ENCODE measurements at places on chromosomes 3 and 15.

DNA sequence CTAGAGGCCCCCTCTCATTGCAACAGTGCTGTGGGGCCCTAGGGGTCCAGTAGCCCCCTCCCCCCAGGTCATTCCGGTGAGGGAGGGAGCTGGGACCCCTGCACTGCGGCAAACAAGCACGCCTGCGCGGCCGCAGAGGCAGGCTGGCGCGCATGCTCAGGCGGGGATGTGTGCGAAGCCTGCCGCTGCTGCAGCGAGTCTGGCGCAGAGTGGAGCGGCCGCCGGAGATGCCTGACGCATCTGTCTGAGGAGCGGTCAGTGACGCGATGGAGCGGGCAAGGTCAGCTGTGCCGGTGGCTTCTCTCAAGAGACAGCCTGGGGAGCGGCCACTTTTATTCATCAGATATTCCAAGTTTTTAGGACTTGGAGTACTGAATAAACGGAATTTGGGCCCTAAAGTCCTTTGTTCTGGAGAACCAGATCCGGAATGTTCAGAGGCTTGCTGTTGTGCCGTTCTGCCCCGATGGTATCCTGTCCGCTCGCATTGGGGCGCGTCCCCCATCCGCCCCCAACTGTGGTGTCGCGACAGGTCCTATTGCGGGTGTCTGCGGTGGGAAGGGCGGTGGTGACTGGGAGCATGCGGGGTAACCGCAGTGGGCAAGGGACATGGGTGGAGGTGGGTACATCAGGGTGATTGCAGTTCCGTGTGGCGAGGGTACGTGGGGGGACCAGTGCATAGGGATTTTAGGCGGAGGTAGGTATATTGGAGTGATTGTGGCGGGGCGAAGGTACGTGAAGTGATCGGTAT is at the start of the genes SNRPN and SNURF:
SNRPN (plus strand) TSS at position 205 of the 748 bp plus-strand sequence. CDS start 19,467 bp downstream, outside the sequence.
SNURF (plus strand) TSS at position 205 of the 748 bp plus-strand sequence; CDS start at position 267, 62 bp downstream.
- no peaks in the 10 kb centered on the region for H3K27me3 ChIP-seq
- DNase-seq, result peak; percentile 53
- H3K36me3 ChIP-seq, result peaks cover 2% of the 10 kb centered on the region
- H3K4me1 ChIP-seq, result peaks cover 24% of the 10 kb centered on the region
- H3K27ac ChIP-seq, result peak within 1 kb of the TSS; percentile 96
- H3K4me3 ChIP-seq, result peak within 1 kb of the TSS; percentile 93

- H3K4me3 ChIP-seq, result no peak overlapping the region
- peaks cover 12% of the 10 kb centered on the region for H3K4me1 ChIP-seq
- no peak for DNase-seq
- H3K27ac ChIP-seq, result no peak overlapping the region
Observed at GRCh38 chr3:53217175-53217574, 38.6 kb downstream of the TKT start.

GRCh38 chr15:78437107-78437761 is 782 bp upstream of the IREB2 start:
- DNase-seq, result no peak
- H3K27ac ChIP-seq, result peak overlapping the region; percentile 97
- H3K27me3 ChIP-seq, result peaks cover 9% of the 10 kb centered on the region
- H3K4me3 ChIP-seq, result peak overlapping the region; percentile 96
- H3K4me1 ChIP-seq, result peaks cover 33% of the 10 kb centered on the region
- peaks cover 3% of the 10 kb centered on the region for H3K36me3 ChIP-seq

DNA sequence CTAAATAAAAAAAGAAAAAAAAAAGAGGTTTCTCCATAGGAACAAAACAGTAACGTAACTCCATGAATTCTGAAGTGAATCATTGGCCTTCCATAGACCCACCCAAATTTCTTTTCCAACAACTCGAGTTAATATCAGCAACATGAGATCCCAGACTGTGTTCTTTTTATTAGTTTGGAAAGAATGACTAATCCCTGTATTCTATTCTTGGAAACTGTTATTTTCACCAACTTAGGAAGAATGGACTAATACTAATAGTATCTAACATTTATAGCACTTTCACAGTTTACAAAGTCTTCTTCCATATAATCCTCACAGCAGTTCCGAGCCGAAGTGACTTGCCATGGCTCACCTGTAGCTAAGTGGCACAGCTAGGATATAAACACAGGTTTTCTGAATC is 72.7 kb upstream of the SLC4A7 start:
- H3K36me3 ChIP-seq, result no peaks in the 10 kb centered on the region
- H3K27ac ChIP-seq, result no peak overlapping the region
- no peaks in the 10 kb centered on the region for H3K4me1 ChIP-seq
- H3K4me3 ChIP-seq, result no peak overlapping the region
- H3K27me3 ChIP-seq, result no peaks in the 10 kb centered on the region

GRCh38 chr15:34721802-34722438 is 32.9 kb downstream of the GJD2 start:
- peak overlapping the region; percentile 48 for H3K4me3 ChIP-seq
- H3K4me1 ChIP-seq, result peaks cover 35% of the 10 kb centered on the region
- H3K36me3 ChIP-seq, result no peaks in the 10 kb centered on the region
- H3K27ac ChIP-seq, result peak overlapping the region; percentile 16
- peaks cover 5% of the 10 kb centered on the region for H3K27me3 ChIP-seq

DNA sequence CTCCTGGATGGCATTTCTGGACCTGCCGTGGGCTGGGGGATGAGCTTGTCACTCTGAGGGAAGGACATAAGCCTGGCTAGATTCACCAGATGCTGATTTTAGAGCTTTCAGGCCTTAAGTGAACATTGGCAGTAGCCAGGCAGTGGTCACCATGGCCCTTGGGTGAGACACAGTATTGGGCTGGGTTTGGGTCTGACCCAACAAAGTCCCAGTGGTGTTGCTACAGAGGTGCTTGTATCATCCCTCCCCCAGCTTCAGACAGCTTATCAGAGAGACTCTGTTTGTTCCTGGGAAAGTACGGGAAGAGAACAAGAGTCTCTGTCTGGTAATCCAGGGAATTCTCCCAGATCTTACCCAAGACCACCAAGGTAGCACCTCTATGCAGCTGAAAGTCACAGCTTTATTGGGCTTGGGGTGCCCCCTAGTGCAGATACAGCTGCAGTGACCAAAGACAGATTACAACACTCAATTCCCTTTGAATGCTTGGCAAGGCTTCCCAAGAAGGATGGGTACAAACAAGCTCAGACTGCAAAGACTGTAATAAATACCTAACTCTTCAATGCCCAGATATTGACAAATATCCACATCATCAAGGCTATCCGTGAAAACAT is 9.8 kb upstream of the RUVBL1 start:
- peaks cover 50% of the 10 kb centered on the region for H3K27me3 ChIP-seq
- H3K4me3 ChIP-seq, result no peak overlapping the region
- H3K27ac ChIP-seq, result no peak overlapping the region
- H3K36me3 ChIP-seq, result no peaks in the 10 kb centered on the region
- peak; percentile 35 for DNase-seq

DNA sequence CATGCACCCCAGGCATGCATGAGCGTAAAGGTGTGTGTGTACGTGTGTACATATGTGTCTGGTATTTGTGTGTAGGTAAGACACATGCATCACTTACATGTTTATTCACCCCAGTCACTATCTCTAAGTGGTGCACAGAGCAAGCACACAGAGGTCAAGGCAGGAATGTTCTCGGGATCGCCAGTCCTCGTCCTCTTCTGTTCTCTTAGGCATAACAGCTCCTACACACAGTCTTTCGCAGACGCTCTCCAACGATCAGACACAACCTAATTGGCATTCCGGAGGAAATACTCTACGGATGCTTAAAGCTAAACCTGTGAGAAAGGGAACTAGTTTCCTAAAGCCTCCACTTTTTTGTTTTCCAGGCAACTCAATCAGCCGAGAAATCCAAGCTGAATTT is 95.9 kb downstream of the ADAMTS17 start:
- no peaks in the 10 kb centered on the region for H3K27me3 ChIP-seq
- no peak overlapping the region for H3K27ac ChIP-seq
- no peak for DNase-seq
- peaks cover 4% of the 10 kb centered on the region for H3K36me3 ChIP-seq
- peaks cover 30% of the 10 kb centered on the region for H3K4me1 ChIP-seq

DNA sequence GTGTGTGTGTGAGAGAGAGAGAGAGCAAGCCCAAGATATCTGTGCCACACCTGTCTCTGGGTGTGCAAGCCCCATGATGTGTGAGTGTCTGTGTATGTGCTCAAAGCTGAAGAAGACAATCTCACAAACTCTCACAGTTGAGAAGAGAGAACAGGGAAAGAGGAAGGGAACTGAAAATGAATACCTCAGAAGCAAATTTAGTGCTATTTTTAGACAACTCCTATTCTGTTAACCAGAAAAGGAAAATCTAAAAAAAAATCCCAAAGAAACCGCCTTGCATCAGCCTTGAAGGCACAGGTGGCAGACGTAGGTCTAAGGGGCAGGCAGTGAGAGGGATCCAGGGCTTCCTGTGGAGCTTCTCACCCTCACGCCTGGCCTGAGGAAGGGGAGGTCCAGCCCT is 47.8 kb downstream of the ATP2B2 start:
- H3K36me3 ChIP-seq, result no peaks in the 10 kb centered on the region
- peaks cover 76% of the 10 kb centered on the region for H3K27me3 ChIP-seq
- no peak for DNase-seq

GRCh38 chr15:91609231-91609630 is 244.3 kb upstream of the SLCO3A1 start:
- no peak for DNase-seq
- no peaks in the 10 kb centered on the region for H3K27me3 ChIP-seq
- no peaks in the 10 kb centered on the region for H3K4me1 ChIP-seq
- H3K27ac ChIP-seq, result no peak overlapping the region
- no peaks in the 10 kb centered on the region for H3K36me3 ChIP-seq

- DNase-seq, result no peak
- no peaks in the 10 kb centered on the region for H3K27me3 ChIP-seq
- peaks cover 7% of the 10 kb centered on the region for H3K36me3 ChIP-seq
- H3K27ac ChIP-seq, result no peak overlapping the region
- no peak overlapping the region for H3K4me3 ChIP-seq
- H3K4me1 ChIP-seq, result peaks cover 8% of the 10 kb centered on the region
Observed at GRCh38 chr3:122947196-122947595, 80.4 kb downstream of the SEMA5B start.

DNA sequence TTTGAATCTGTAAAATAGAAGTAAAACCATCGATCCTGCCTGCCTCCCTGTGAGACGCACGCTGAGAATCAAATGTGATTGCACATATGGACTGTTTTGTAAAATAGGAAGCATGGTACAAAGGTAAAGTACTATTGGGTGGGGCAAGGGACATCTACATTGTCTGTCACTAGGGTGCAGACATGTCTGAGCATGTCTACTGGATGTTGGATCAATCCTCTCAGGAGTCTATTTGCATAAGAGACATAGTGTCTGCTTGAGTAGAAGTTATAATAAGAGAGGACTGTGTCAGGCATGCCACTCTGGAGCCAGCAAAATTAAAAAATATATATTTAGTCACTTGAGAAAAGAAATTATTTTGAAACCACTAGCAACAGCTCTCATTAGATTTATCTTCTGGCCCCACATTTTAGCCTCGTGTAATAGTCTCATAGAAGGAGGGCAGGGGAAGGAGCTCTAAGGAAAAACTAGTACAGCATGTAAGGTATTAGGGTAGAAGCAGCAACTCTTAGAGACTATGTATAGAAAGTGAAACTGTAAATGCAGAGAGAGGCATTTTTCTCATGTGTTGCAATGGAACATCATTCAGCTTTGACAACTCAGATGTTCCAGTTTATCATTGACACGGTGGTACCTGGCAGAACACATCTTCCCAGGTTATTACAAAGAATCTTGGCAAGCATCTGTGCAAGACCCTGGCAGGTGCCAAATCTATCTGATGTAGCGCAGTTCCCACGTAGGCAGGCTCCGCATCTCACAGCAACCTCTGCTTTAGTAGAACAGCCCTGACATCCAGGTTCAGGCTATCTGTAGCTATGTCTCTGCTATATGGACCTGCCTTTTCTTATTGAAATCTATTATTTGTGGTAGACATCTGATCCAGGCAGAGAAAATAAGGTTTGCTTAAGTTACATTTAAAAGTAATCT is 85.2 kb upstream of the CHL1 start:
- H3K4me3 ChIP-seq, result no peak overlapping the region
- DNase-seq, result no peak
- H3K36me3 ChIP-seq, result no peaks in the 10 kb centered on the region
- no peaks in the 10 kb centered on the region for H3K27me3 ChIP-seq
- H3K4me1 ChIP-seq, result peaks cover 10% of the 10 kb centered on the region

GRCh38 chr3:196336319-196337145 is 1.7 kb downstream of the TM4SF19 start:
- H3K36me3 ChIP-seq, result no peaks in the 10 kb centered on the region
- no peaks in the 10 kb centered on the region for H3K27me3 ChIP-seq
- no peak overlapping the region for H3K27ac ChIP-seq
- no peak for DNase-seq
- H3K4me3 ChIP-seq, result no peak overlapping the region

GRCh38 chr3:129161860-129162271 is 1.0 kb upstream of the ISY1 start:
- peaks cover 39% of the 10 kb centered on the region for H3K4me1 ChIP-seq
- no peaks in the 10 kb centered on the region for H3K27me3 ChIP-seq
- peak overlapping the region; percentile 99 for H3K4me3 ChIP-seq
- peak overlapping the region; percentile 100 for H3K27ac ChIP-seq
- H3K36me3 ChIP-seq, result peaks cover 2% of the 10 kb centered on the region
